ENCODE measurements at places on chromosomes 7 and 10.

GRCh38 chr10:101367569-101368453 is 13.8 kb downstream of the BTRC start:
- no peak for DNase-seq

DNA sequence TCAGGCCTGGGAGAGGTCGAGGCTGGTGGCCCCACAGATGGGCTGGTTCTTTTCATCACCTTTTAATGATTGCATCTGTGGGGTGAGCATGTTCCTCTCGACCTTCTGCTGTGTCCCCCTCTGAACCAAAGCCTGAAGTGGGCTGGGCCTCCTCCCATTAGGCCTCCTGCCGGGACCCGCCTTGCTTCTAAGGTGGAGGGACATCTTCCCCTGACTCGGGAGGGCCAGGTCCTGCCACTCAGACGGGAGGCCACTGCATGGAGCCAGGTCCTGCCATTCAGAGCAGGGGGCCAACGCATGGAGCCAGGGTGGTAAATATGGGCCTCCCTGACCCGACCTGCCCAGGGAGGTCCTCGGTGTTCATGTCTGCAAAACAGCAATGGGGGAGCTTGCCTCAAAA is 188.4 kb downstream of the EBF3 start:
- no peak for DNase-seq

GRCh38 chr7:42016517-42016916 is 220.5 kb downstream of the GLI3 start:
- no peak for DNase-seq

DNA sequence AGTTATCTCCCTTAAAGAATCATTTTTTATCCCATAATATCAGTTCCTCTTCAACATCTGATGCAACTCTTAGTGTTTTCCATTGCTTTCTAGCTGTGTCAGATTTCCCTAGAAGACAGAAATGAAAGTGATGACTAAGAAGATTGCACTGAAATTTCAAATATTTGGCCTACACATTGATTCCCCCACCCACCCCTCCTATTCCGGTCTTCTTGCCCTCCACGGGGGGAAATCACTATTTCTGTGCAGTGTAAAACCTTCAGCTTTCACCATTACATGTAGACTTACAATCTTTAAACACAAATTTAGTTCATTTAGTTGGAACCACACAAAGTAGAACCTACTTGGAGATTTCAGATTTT is 63.7 kb upstream of the IL6 start:
- no peak for DNase-seq

DNA sequence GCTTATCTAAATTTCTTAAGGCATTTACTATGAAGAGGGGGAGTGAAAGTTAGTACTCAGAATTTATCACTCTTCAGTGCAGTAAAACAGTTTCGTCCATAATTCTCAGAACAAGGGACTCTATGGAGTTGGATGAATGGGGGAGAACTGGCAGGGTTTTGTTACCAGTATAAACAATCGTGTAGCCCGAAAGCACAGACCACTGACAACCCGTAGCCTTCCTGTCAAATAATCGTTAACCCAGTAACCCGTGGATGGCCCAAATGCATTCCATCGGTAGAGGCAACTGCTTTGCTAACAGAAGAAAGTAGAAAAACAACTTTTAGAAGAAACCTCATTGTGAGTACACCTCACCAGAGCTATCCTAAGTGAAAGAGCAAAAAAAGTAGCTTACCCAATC is 583.9 kb downstream of the NXPH1 start:
- DNase-seq: no peak

GRCh38 chr10:111211706-111212105 is 134.9 kb downstream of the ADRA2A start:
- no peak for DNase-seq

- DNase-seq: no peak
Observed at GRCh38 chr10:97683556-97684367, 3.3 kb downstream of the AVPI1 start.

- DNase-seq: no peak
Observed at GRCh38 chr7:138188290-138188858, 112.1 kb downstream of the AKR1D1 start.

DNA sequence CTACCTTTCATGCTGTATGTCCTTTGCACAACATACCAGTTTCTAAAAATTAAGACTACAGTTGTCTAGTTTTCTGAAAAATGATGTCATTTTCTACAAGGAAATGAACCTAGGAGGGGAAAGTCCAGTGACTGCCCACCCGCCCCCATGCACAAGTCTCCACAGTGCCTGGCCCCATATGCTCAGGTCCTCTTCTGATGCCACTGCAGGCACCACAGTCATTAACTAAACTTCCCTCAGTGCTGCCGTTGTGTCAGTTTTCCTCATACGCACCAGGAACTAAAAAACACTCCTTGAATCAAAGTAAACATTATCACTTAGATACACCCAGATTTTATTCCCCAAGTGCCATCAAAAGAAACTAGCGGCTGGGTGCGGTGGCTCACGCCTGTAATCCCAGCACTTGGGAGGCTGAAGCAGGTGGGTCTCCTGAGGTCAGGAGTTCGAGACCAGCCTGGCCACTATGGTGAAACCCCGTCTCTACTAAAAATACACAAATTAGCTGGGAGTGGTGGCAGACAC is 6.9 kb upstream of the TNS3 start:
- DNase-seq: no peak

DNA sequence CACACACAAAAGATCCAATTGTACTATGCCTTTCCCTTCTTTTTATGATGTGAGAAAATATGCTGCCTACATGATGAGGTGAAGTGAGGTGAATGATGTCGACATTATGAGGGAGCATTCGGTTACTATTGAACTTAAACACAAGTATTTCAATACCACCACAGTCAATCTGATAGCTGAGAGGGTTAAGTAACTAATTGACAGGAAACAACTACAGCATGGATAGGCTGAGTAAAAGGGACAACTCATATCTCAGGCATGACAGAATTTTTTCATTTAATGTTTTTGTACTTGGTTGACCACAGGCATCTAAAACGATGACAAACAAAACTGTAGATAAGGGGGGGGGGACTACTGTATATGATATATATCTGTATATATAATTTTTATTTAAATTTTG is 488.9 kb downstream of the SH2D4B start:
- no peak for DNase-seq

DNA sequence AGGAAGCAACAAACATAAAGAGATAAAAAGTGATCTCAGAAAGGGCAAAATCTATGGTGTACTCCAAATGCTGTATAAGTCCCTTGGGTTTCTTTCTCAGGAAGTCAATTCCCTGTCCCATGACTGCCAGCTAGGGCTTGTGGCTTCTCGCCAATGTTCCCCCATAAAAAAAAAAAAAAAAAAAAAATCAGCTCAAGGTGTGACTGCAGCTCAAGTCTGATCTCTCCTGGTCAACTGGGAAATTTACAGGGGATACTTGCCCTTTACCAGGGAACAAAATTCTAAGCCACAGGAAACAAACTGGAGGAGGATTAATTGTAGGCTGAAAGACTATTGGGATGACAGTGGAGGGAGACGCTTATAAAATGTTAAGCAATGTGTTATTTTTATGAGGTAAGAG is 76.0 kb downstream of the PCGF5 start:
- DNase-seq: no peak

DNA sequence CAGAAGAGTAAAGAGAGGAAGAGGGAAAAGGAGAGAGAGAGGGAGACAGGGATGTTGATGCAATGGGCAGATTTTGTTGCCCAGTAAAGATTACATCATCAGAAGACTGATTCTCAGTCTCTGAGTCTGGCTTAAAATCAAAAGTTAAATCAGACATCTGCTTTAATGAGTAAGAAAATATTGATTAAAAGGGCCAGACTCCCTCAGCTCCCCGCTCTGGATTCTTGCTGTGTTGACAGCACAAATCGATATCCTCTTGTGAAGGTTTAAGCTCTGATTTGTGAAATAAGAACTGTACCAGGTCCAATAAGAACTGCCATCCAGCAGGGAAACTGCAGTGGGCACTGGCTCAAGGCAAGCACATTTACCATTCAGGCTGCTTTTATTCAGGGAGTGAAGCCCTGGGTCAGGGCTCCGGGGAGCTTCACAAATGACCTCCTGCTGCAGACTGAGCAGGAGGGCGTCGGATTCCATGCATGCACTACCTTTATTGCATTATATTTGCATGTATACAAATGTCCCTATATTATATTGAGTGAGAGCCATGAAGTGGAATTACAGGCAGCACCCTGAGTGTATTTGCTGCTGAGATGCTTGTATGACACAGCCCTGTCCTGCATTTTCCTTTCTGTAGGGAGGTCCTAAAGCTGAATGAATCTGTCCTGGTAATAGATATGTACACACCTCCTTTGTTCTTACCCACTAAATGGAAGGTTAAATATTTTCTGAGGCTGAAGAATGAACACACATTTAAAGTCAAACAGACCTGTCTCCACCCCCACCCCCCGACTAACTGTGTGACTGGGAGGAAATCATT is 401.5 kb downstream of the REEP3 start:
- DNase-seq: no peak

DNA sequence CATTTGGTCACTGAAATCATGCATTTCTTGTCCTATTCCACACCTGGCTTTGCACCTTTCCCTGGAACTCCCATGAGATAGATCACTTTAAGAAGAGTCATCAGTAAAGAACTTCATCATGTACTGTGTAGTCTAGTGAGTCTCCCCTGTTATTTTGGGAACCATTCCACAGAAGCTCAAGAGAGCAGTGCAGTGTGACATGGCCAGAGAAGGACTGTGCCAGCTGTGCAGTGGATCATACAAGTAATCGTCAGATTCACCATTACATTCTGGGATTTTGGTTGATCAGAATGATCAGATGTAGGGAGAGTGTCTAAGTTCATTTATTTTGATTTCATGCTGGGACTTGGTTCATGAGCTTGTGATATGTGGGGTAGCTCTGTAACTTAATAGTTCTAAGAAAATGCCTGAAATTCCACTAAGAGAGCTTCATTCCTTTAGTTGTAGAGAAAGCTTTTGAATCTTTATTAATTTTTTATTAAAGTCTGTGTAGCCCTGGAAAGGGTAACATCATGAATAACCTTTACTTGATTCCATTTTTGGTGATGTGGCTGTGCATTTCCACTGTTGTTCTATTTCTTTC is 166.8 kb downstream of the SUGCT start:
- DNase-seq: no peak

- DNase-seq: no peak
Observed at GRCh38 chr10:28709001-28709710, 31.8 kb downstream of the BAMBI start.

GRCh38 chr10:100223879-100224278 is 5.5 kb downstream of the CHUK start:
- DNase-seq: no peak
